ENCODE measurements at places on chromosomes 16 and 17. TPM values are rescaled to one million over a fixed set of nuclear protein-coding genes. Genes with fewer than 3 reads are reported as not detected.

DNA sequence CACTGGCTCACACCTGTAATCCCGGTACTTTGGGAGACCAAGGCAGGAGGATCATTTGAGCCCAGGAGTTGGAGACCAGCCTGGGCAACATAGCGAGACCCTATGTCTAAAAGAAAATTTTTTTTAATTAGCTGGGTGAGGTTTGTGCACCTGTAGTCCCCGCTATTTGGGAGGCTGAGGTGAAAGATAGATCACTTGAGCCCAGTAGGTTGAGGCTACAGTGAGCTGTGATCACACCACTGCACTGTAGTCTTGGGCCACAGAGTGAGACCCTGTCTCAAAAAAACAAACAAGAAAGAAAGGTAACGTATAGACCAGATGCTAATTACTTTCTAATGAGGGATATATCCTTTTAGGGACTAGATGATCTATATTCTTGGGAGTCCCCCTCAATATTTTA, 8.1 kb downstream of the NOL11 start:
- no peak for DNase-seq

The CCL8 gene
- total RNA-seq, result not detected

DNA sequence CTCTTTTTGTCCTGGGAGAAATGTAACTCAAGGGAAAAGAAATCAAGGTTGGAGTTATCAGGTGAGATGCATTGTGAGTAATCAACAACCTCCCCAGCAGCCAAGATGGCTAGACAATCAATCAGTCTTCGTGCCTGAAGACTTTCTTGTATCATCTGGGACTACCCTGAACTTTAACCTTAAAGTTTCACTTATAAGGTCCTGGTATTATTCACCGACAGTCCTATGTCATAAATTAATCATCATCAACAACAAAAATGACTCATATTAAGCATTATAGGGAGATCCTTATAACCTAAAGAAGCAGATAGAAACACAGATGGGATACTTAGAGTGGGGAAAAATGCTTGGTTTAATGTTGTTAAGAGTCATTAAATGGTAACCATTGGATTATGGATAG, 7.7 kb upstream of the TEKT3 start:
- no peak for DNase-seq

GRCh38 chr17:43545383-43545632, 832 bp downstream of the ETV4 start:
- no peak for DNase-seq

DNA sequence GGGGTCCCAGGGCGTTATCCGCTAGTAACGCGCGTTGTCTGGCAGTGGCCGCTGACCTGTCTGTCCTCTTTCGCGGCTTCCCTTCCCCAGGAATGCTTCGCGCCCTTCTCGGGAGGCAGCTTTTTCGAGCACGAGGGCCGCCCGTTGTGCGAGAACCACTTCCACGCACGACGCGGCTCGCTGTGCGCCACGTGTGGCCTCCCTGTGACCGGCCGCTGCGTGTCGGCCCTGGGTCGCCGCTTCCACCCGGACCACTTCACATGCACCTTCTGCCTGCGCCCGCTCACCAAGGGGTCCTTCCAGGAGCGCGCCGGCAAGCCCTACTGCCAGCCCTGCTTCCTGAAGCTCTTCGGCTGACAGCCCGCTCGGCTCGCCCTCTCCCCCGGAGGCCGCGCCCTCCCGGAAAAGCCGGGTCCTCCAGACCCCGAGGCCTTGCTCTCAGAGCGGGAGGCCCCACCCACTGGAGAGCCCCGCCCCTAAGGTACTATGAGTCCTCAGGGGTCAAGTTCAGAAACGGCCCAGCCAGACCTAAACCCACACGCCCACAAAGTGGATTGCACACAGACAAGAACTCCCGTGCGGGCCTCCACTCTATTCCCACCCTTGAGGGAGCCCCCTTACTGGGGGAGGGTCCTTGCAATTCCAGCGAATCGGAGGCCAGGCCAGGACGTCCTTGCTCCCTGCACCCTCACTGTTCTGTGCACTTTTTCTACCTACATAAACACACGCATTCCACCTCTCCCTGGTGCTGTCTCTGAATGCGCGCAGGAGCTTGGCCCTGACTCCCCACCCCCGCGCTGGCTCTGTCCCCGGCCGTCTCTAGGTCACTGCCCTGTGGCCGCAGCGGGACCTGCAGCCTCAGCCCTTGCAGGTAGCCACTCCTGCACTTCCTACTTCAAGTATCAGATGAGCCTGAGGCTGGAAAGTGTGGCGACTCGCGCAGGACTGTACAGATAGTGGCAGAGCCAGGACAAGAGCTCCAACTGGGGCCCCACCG, 5.4 kb upstream of the SLC5A2 start:
- DNase-seq, result no peak

All from MG63 (cell line).